ENCODE measurements at places on chromosomes 1 and 21. TPM values are rescaled to one million over a fixed set of nuclear protein-coding genes. Genes with fewer than 3 reads are reported as not detected.

The TOMM20 gene
- total RNA-seq, result 56.4 TPM

The VASH2 gene
- not detected for total RNA-seq

The TNNI3K gene
- not detected for total RNA-seq

The ATXN7L2 gene
- 0.49 TPM for total RNA-seq

The KIF21B gene
- total RNA-seq, result 1.3 TPM

The CLDN17 gene
- not detected for total RNA-seq

The THEM5 gene
- total RNA-seq, result not detected

The TSACC gene
- total RNA-seq, result 0.32 TPM

The SPRR2D gene
- total RNA-seq, result not detected

The EFNA1 gene
- 99.7 TPM for total RNA-seq

The DPT gene
- total RNA-seq, result not detected
